ENCODE measurements at places on chromosomes 6 and 20.

DNA sequence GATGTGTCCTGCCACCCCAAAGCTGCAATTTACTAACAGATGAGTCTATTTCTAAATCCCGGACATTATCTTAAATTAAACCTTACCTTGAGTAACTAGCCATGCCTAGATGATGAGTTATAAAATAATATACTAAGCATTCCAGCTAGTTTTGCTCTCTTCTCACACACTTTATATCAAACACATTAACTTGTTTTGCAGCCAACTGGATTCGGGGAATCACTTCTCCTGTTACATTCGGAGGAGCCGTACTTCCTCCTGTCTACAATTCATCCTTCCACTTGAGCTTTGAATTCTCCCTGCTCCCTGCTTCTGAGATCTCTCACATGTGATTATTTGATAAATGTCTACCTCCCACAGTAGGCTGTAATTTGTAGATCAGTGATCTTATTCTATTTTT lies 420.1 kb downstream of the GJA1 start:
- no peak for DNase-seq

DNA sequence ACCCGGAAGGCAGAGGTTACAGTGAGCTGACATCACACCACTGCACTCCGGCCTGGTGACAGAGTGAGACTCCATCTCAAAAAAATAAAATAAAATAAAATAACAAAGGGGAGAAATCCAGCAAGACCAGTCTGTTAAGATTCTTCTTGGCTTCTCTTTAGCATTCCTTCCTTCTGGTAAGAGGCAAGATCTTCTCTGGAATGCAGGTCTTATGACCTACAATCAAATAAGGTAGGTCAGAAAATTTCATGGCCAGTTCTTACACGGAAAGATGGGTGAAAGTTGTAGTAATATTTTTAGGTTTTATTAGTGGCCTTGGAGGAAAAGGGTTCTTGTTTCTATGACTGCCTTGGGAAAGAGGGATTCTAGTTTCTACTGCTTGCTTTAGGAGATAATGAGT lies 180.9 kb downstream of the FUT9 start:
- no peak for DNase-seq

DNA sequence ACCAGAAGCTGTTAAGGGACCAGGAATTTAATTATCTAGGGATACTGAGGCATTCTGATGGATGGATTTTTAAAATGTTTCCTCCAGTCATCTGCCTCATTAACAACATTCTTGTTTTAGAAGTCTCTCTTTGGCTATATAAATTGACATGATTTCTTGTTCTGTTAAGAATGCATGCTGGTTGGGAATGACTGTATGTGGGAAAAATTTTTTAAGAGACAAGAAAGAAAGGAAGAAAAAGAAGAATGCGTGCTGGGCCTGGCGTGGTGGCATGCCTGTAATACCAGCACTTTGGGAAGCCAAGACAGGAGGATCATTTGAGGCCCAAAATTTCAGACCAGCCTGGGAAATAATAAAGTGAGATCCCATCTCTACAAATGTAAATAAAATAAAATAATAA lies 203.6 kb downstream of the GJA1 start:
- DNase-seq = no peak

DNA sequence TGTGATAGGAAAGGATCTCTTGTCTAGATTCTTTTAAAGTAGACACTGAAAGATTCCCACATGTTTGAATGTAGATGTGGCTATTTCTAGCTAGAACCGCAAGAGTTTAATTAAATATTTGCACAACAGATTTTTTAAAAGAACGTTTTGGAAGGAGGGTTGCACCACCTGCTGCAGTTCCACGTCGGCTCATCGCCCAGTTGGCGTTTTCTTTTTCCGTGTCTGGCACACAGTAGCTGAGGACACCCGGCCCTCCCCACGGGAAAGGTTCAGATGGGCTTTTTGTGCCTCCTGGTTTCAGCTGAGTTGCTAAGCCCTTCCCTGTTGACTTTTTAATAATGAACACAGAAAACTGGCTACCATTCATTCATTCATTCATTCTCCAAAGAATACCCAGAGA lies 41.8 kb upstream of the DOK5 start:
- DNase-seq = peak; percentile 71

DNA sequence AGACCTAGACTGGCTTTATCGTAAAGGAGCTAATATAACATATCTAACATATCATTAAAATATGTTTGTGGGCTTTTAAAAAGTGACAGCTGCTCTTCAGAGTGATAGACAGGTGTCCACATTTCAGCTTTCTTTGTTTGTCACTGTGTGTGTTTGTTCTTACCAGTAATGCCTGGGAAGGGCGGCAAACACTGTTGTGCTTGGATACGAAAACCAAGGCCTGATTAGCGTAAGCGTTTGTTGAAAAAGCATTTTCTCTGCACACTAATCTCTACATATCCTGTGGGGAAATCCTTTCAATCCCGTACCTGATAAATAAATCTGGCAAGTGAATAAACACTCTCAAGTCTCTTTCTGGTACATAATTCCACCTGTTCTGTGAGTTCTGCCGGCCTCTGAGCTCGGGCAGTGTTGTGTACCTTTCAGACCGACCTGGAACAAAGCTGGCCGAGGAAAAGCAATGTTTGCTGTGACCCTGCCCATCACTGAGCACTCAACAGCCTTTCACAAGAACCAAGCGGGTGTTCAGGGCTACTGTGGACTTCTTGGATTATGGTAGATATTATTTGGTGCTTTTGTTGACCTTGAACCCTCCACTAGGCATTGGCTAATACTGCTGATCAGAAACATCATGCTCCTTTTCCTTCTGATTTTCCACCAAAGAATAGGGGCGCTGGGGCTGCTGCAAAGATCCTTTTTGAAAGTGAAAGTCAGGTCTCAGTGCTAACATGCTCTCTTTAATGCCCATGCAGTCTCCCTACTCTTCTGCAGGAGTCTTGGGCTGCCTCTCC lies 100.4 kb downstream of the CD83 start:
- peak; percentile 73 for DNase-seq

DNA sequence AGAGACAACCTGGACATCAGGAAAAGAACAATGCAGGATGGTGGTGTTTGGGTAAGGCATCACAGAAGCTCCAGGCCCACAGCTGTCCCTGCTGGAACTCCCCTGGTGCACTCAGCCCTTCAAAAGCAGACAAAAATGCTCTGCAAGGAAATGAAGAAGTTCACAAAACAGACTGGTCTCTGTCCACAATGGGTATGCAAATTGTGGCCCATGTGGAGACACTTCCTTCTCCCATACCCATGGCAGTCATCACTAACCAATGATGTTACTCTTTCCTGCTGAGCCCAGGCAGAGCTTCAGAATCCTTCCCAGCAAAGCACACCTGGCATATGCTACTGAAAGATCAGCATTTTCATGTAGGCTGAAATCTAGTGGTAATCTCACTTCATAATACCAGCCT lies 42.6 kb upstream of the PXDC1 start:
- DNase-seq = no peak

- DNase-seq = no peak
These were observed 19.9 kb downstream of the CST9L start for GRCh38 chr20:23548408-23548807.

DNA sequence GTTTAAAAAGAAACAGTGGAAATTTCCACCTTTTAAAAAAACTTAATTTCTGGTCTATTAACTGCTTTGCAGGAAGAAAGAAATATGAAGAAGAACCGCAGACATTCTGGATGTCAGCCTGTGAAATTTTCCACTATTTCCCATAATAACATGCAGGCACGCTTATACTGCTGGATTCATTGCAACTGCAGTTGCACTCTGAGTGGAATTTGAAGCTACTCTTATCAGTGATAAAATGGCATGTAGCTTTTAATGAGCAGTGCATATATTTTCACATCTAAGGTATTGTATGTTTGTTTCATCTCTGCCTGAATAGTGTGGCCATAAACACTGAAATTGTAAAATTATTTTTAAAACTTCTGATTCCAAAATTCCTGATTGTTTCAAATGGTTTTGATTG lies 28.2 kb downstream of the NCOA3 start:
- no peak for DNase-seq

GRCh38 chr6:126112171-126112632 lies 125.9 kb downstream of the TRMT11 start:
- DNase-seq = no peak

- DNase-seq = no peak
These were observed 167.4 kb downstream of the SASH1 start for GRCh38 chr6:148509800-148510581.

- no peak for DNase-seq
These were observed 48.4 kb downstream of the ZFAND3 start for GRCh38 chr6:37867756-37868446.

DNA sequence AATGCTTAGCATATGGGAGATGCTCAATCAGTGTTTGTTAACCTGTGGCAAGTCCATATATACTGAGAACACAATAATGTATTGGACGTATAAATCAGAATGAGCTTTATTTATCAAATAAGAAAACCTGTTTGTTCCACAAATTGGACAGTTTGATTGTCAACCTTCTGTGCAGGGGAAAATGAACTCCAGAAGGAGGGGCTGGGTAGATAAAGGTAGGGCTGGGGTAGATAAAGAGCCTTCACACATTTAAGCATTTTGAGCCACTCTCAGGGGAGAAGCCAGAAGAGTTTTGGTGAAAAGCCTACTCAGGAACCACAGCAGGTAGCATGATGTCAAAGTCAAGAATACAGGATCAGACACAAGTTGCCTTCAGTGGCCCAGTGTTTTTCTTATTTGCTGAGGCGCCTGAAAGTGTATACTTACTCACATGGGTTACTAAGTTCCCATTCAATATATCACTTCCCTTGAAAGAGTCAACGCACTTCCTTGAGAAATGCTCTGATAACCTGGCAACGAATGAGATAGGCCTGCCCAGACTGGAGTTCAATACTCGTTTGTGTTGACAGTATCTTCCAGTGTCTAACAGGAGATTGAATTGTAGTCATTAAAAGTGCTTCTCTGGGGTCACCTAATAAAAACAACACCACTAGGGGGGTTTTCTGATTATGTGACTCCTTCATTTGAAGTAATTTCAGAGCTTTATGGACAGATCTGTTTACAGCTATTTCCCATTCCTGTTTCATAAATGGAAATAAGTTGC lies 263.9 kb upstream of the CITED2 start:
- no peak for DNase-seq

GRCh38 chr6:159966339-159966738 lies 2.5 kb upstream of the IGF2R start:
- no peak for DNase-seq

DNA sequence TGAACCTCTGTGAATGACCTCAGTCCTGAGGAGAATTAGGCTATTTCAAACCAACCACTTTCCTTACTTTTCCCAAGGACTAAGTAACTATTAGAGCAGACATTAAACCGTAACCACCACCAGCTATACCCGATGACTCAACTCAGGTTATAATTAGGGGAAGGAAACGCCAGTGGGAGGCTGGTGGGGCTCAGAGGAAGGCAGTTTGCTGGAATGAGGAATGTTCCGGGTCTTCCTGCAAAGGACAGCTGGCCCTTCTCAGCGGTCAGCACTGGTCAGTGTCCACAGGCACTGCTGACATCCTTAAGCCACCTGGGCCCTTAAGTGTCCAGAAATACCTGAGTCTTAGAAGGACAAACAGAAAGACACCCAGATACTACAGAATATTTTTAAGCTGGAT lies 515.2 kb downstream of the MAFB start:
- DNase-seq = no peak

DNA sequence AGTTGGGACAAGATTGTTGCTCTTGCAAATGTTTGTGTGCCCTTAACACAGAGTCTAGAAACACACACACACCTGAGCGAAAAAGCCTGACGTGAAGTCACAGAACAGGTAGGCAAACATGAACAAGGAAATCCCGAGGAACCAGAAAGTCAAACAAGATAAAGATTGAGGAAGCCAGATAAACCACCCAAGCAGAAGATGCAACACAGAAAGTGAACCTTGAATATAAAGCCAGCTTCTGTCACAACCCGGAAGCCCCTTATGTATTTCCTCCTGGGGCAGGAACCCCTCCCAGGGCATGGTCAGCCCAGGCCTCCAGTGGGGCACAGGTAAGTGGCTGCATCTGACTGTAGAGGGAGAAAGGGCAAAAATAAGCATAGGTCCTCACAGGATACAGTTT lies 158.2 kb upstream of the SUPT3H start:
- no peak for DNase-seq

- no peak for DNase-seq
These were observed 34.8 kb downstream of the CDKAL1 start for GRCh38 chr6:20569000-20569610.

DNA sequence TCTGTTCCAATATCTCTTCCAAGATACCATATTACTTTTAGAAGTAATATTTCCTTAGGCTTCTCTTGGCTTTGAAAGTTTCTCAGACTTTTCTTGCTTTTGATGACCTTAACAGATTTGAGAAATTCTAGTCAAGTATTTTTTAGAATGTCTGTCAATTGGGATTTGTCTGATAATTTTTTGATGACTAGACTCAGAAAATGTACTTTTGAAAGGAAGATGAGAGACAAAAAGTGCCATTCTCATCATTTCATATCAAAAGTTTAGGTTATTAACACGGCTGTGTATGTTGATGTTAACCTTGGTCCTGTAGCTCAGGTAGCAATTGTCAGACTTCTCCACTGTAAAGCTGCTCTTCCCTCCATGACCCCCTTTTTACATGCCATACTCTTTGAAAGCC lies 651.5 kb downstream of the EYS start:
- DNase-seq = no peak

GRCh38 chr20:51482836-51483473 lies 59.6 kb downstream of the NFATC2 start:
- DNase-seq = no peak

DNA sequence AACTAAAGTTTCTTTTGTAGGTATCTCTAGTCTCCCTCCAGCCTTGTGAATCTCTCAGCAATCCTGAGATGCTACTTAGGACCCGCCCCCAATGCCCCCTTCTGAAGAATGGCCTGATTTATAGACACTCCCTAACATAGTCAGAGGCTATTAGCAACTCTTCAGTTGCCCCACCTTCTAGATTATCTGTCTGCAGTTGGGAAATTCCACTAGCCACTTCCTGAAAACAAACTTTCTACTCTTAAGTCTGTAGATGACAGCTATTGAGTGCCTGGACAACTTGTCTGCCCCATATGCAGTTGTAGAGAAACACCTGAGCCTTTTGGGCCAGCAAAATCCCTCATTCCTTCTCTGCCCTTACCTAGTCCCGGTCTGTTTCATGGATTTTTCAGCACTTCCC lies 188.2 kb upstream of the PREP start:
- DNase-seq = no peak

Data from upper lobe of right lung (tissue), 1 donor.